ENCODE measurements at places on chromosomes 3 and 15.

- DNase-seq, result no peak
Measured at GRCh38 chr3:39254806-39255449, 24.9 kb downstream of the CX3CR1 start.

- no peak for DNase-seq
Measured at GRCh38 chr3:21893242-21893641, 142.2 kb upstream of the ZNF385D start.

- no peak for DNase-seq
Measured at GRCh38 chr3:64019271-64019670, 4.0 kb downstream of the PSMD6 start.

GRCh38 chr3:106827515-106828213, 549.6 kb upstream of the CCDC54 start:
- DNase-seq, result no peak

DNA sequence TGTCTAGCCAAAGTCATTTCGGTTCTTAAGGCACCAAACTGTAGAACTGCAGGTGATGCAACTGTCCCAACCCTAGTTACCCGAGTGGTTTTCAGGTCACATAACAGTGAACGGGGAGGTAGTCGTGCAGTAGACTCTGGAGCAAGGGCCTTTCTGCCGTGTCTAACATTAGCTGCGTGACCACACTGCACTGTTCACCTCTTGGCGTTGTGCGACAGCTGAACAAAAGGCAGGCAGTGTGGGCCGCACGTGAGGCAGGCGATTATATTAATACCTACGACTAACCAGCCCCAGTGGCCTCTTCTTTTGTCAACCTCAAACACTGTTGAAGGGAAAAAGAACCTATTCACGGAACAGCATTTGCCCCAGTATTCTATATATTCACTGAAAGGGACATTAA, 2.8 kb downstream of the LRRN1 start:
- DNase-seq, result no peak

DNA sequence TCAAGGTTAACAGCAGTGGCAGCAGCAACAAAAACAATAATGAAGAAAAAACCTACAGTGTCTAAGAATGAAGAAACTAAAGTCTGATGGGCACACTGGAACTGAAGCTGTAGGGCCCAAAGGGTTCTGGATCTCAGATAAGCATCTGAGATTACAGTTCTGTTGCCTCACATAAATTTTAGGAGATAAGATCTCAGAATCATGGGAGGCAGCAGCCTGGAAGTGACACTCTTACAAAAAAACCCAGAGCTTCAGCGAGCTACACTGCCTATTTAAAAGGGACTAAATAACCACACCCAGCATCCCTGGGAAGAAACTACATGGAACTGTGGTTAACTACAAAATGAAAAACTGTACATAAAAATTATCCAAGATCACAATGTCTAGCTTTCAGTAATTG, 61.2 kb downstream of the PLD1 start:
- DNase-seq, result no peak
